ENCODE measurements at places on chromosomes 13 and 19. TPM values are rescaled to one million over a fixed set of nuclear protein-coding genes. Genes with fewer than 3 reads are reported as not detected.

Gene PSG7
- not detected for total RNA-seq

Gene ZNF552
- 6.6 TPM for total RNA-seq

Gene SIGLEC12
- 0.76 TPM for total RNA-seq

Gene MUC16
- not detected for total RNA-seq

Gene NXNL1
- total RNA-seq, result not detected

DNA sequence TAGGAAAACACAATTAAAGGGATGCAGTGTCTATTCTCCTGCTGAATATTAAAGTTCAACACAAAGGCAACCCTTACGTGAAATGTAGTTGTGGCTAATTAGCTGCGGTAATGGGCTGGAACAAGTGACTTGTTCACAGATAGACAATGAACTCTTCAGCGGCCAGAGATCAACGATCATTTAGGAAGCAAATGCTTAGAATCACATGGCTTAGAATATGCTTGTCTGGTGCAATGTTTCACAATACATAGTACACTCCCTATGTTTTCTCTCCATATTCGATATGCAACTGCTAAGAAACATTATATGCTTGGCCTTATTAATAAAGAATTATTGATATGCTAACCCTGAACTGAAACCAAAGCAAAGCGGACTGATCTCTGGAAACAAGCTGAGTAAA, 25.7 kb upstream of the MTUS2 start:
- DNase-seq, result no peak

DNA sequence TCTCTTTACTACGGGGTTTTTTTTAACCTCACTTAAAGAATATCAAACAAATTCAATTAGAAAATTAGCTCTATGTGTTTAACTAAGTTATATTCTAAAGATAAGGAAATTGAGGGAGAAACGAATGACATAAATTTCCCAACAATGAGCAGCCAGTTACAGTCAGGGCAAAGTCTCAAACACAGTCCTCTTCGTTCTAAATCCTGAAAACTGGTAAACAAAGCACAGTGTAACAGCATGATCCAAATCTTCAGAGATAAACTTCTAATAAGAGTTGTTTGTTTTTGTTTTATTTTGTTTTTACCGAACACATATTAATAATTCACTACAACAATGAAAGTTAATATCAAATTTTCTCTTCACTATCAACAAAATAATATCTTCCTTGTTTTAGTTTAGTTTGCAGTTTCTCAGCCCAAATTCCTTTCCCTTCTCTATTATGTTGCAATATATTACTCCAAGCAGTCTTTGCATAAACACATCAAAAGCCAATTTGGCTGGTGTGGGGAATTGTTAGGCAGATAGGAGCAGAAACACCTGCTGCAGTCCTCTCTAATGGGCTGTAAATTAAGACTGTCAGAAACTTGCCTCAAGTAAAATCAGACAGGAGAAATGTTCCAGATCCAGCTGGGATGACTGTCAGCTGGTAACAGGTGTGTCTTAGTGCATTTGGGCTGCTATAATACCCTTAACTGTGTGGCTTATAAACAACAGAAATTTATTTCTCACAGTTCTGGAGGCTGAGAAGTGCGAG, 106.5 kb upstream of the SGCG start:
- no peak for DNase-seq

GRCh38 chr13:79427883-79428282, 21.8 kb upstream of the RBM26 start:
- DNase-seq, result no peak

GRCh38 chr13:112132619-112133018, 65.7 kb downstream of the SOX1 start:
- no peak for DNase-seq

All from activated naive CD8-positive, alpha-beta T cell treated with anti-CD3 and anti-CD28 coated beads for 36 hours (primary cell).